ENCODE measurements at places on chromosomes 2 and 18. TPM values are rescaled to one million over a fixed set of nuclear protein-coding genes. Genes with fewer than 3 reads are reported as not detected.
A peak's percentile ranks its signal among the peaks of the same experiment; 100 is the strongest.

The HOXD3 gene
- 19.2 TPM for total RNA-seq

The THOC1 gene
- 37.7 TPM for total RNA-seq

The KCNG2 gene
- total RNA-seq, result 0.51 TPM

The GPBAR1 gene
- total RNA-seq, result not detected

The TRABD2A gene
- total RNA-seq, result 1.4 TPM

DNA sequence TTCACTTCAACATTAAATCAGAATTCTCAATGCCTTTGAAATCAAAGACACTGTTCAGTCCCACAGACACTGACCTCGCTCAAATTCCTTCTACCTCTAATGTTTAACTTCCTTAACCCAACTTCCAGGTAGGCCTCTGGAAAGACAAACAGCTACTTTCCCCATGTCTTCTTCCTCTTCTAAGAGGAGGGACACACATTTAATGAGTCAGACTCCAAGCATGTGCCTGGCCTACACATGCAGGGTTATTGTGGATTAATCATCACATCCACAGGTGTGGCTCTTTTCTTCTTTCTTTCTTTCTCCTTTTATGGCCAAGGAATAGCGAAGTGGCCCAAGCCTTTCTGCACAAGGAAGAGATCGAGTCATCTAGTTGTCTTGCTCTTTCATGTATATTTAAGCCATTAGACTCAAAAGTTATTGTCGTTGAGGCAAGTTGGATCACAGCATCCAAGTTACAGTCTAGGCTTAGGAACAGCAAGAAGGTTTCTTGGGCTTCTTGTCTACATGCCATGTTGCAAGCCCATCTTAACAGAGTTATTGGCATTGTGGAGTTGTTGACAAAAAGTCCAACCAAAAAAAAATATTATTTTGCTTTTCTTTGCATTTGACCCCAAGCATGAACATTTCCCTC is 387.8 kb downstream of the IRS1 start:
- no peak for DNase-seq

DNA sequence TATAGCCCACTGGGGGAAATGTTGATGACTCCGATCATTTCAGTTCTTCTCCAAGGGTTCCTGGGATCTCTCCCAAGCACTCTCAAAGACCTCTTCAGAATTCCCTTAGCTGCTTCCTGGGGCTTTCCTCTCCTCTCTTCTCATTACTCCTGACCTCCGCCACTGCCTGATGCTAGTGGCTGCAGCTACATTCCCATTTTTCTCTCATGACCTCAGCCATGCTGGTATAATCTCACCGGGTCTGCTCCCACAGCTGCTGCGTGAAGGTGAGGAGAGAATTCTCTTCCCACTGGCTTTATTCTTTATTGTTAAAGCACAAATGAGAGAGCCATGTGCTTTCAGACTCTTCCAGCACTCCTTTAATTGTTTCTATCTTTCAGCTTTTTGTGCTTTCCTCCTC is 312.0 kb upstream of the ETAA1 start:
- no peak for DNase-seq

DNA sequence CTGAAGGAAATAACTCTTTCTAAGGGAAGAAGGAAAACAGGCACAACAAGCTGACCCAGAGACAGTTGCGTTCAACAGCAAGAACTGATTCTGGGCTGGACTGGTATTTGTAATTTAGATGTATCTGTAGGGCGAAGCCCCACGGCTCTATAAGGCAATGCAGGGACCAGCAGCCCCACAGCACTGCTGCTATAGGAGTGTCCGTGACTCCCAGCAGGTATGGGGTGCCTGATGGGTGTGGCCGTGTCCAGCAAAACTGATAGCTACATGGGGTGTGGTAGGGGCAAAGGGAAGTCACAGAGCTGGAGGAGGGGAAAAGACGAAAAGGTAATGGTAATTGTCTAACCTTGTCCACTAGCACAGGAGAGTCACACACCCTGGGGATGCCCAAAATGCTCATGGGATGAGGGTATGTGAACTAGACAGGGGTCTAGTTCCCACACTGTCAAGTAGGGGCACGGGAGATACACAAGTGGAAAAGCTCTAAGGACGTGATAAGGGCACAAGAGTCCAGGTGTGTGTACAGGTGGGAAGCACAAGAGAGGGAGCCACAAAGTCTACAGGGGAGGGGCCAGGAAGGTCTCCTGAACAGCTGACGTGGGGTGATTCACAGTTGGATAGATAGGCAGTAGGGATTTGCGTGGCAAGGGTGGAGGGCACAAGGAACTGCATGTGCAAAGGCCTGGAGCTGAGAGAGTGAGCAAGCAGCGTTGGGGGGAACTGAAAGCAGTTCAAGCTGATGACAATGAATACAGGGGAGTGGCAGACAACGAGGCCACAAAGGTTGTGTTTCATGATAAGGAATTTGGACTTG is 48.5 kb upstream of the ASPRV1 start:
- no peak for DNase-seq

DNA sequence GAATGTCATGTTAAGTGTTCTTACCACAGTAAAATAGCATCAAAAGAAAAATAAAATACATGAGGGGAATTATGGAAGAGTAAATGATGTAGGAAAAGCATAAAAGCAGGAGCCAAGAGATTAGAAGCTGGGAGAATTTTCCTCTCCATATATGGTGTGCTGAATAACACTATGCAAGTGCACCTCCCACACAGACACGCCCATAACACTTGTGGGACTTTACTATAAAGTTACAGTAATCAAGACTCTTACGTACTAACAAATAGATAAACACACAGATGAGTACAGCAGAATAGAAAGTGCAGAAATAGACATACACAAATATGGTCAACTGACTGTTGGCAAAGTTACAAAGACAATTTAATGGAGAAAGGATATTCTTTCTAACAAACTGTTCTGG is 16.0 kb upstream of the SPHKAP start:
- DNase-seq, result no peak

GRCh38 chr2:240524963-240525718 is 32.6 kb downstream of the ANKMY1 start:
- DNase-seq, result peak; percentile 7

GRCh38 chr2:142944721-142945120 is 67.3 kb downstream of the KYNU start:
- DNase-seq, result no peak

DNA sequence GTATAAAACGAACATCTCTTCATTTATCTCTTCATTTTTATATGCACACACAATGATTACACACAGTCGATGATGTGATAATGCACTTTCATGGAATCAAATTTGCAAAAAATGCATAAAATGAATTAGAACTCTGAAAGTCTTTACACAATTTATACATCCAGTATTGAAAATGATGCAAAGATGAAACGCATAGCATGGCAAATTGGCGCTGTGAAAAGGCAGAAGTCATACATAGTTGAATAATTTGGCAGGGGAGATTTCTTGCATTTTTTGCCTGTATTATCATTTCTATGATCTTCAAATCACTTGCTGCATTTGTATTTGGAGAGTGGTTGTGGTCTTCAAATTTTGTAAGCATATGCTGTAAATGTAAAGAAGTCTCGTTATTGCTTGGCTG is 150.7 kb upstream of the LGALSL start:
- DNase-seq, result no peak

DNA sequence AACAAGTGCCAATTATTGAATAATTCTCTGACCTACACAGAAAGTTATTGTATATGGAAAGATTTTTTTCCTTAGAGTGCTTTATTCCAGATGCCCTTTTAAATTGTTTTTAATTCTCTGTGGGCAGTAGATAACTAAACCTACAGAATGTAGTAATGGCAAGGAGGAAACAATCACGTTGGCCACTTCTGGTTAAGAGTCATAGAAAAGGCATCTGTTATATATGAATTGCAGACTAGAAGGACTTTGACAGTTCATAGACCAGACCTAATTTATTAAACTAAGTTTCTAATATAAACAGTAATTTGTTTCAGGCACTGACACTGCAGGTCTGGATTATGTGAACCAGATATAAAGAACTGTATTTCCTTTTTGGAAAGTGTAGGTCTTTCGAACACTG is 607.5 kb downstream of the PLCL1 start:
- no peak for DNase-seq

- no peak for DNase-seq
Measured at GRCh38 chr2:113979191-113980128, 89.6 kb downstream of the ACTR3 start.

DNA sequence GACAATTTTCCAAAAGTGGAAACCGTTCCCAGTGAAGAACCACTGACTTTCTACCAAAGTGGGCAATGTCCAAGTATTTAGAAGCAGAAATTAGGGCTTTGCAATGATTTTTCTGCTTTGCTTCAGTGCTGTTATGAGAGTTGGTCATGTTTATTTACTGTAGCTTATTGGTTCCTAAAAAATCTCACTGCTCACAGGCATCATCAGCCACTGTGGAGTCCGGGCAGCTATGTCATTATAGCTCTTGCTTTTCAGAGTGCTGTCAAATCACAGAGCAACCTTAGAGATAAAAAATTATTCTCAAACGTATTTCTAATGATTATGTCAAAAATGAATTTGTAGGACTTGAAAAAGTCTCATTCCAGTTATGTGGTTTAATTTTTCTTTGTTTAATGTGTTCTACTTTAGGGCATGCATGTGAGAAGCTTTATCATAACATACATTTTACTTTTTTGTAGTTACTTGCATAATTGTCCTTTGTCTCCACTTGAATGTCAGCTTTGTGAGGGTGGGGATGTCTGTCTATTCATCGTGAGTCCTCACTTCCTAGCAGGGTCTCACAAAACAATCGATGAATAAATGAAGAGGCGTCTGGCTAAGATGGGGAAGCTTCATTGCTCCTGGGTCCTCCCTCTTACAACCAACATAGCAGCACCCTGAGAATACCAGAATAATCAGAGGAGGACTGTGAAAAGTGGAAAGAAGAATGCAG is 117.6 kb downstream of the TPGS2 start:
- DNase-seq, result no peak

GRCh38 chr2:84857566-84857965 is 23.3 kb downstream of the TRABD2A start:
- DNase-seq, result no peak

GRCh38 chr18:79447703-79448367 is 52.1 kb downstream of the NFATC1 start:
- peak; percentile 27 for DNase-seq

- DNase-seq, result no peak
Measured at GRCh38 chr2:47629501-47630460, 153.2 kb upstream of the MSH6 start.

DNA sequence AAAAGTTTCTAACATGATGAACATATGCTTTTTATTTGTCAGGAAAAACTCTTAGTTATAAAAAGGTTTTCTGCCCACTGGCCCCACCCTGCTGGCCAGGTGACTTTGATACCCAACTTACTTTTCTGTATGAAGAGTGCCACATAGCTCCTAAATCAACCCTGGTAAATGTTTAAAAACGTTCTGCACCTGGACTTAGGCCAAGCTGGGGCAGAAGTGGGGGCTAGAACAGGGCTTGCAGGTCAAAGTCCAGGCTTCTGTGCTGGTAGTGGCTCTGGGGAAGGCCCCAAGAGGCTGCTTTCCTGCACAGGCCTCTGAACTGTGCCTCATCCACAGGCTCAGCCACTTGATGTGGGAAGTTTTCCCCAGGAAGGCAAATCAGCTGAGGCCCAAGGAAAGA is 171.7 kb downstream of the ANKRD30B start:
- no peak for DNase-seq

GRCh38 chr2:233901884-233902283 is 15.3 kb upstream of the TRPM8 start:
- DNase-seq, result no peak
